ENCODE measurements at places on chromosomes 4 and X.

GRCh38 chr4:5905714-5906113, 12.8 kb upstream of the CRMP1 start:
- no peak for DNase-seq

GRCh38 chr4:56990109-56990905, 11.6 kb downstream of the POLR2B start:
- no peak for DNase-seq

- no peak for DNase-seq
These were observed 45.7 kb upstream of the DCLK2 start for GRCh38 chr4:150032541-150032940.

GRCh38 chr4:54556051-54556450, 101.7 kb upstream of the KIT start:
- DNase-seq = no peak

- DNase-seq = no peak
These were observed 17.9 kb upstream of the NSUN7 start for GRCh38 chr4:40731792-40732245.

DNA sequence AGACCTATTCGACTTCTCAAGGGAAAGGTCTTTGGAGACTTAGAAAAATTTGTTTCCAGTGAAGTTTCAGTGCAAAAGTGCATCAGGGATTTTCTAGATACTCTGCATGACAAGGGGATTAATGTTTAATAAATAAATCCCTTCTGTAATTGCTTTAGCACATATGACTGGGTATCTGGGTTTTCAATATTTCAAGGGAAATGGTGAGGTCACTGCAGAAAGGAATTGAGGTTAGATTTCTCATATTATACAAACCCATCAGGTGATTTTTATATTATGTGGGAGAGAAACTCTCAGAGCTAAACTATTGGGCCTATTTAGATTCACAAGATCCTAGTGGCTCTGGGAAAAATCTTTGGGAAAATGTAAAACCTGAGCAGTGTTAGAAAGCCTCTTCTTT, 48.3 kb upstream of the SLC4A4 start:
- no peak for DNase-seq

- no peak for DNase-seq
These were observed 250.9 kb upstream of the RPS6KA3 start for GRCh38 chrX:20517565-20517964.

DNA sequence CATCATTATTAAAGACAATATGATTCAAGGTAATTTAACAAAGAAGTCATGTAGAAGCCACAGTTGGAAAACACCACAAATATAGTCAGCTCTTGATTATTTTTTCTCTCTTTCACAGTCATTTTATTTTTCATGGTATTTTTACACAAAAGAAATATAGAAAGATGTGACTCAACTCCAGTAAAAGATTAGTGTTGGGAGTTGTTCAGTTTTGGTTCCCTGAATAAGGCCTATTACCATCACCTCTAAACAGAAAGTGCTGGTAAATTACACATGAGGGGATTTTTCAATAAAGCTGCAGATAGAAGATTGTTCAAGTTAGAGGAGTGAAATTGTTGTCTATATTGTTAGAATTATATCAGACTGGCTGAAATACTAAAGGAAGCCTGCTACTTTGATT, 107.0 kb downstream of the DDIT4L start:
- no peak for DNase-seq

- DNase-seq = no peak
These were observed 163.2 kb downstream of the DCK start for GRCh38 chr4:71156616-71157015.

DNA sequence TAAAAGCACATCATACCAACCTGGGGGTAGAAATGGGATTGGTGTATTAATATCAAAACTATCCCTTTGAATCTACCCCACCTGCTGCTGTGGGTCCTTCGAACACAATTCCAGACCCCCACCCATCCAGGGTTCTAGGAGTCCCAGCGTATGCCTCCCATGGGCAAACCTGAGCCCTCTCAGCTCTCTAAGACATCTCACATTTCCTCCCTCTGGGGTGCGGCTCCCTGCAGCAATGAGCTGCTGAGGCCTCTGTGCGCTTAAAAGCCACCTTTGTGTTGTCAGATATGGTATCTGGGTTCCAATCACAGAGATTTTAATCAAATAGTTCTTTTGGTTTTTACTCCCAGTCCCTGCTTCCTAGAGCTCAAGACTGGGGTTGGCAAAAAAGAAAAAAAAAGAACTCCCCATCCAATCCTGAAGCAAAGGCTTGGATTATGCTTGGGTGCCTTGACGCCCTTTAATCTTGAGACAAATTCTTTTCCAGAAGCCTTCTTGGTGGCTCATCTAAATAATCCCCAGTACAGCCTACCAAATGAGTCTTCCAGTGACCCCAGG, 37.5 kb upstream of the NOCT start:
- no peak for DNase-seq

- DNase-seq = no peak
These were observed 416.5 kb upstream of the SMIM31 start for GRCh38 chr4:164337219-164337944.

DNA sequence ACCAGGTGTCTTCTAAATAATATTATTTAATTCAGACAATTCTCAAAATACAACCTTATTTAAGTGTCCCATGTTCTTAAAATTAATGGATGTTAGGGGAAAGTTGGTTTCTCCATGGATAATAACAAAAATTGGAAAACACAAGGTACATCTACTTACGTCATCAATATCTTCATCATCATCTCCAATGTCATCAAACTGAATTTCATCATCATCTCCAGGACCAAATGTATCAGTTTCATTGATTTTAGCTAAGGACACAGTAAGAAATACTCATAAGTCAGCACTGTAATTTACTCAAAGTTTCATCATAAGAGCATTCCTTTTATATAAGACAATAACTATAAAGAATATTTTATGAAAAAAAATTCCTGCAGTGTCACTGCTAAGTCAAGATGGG, 11.3 kb downstream of the EIF1AX start:
- no peak for DNase-seq

GRCh38 chr4:107863850-107864371, 39.2 kb downstream of the SGMS2 start:
- no peak for DNase-seq

- no peak for DNase-seq
These were observed 158.9 kb downstream of the DCTD start for GRCh38 chr4:182758273-182758672.

- DNase-seq = no peak
These were observed 394.7 kb upstream of the CPEB2 start for GRCh38 chr4:14607578-14607977.

DNA sequence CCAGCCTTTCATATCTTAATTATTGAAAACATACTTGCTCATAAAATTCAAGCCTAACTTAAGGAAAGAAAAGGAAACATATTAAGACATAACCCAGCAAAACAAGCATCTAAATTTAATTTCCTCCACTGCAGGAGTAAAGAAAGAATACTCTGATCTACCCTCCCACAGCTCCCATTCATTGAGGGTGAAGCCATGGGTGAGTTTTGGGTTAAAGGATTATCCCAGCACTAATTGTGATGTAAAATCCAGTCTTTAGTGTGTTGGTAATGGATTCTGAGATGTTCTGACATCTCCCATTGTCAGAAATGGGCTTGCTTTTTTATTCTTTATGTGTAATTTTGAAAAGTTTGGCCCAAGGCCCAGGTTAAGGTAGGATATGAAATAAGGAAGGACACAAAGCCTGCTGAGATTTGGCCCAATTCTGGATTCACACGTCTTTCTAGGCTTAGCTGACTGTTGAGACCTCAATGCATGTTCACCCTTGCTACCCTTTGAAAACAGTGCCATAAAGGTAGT, 50.4 kb downstream of the SPARCL1 start:
- no peak for DNase-seq

- no peak for DNase-seq
These were observed 199.5 kb downstream of the MID1IP1 start for GRCh38 chrX:39000802-39001201.

DNA sequence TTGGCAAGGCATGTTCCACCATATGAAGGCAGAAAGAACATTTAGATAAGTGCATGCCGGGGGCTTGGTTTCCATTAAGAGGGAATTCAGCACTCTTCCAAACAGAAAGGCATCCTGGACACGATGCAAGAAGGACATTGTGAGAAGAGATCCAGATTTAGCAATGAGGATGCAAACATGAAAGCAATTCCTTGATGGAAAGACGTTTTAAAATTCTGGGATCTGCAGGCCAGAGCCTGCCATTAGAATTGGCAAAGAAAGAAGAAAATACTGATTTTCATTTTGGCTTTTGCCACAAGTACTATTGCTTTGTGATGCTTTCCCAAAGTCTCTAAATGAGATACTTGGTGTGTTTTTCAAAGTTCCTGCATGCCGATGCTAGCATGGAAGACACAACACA, 367.6 kb downstream of the PPP3CA start:
- no peak for DNase-seq

- no peak for DNase-seq
These were observed 516.4 kb upstream of the BOD1L1 start for GRCh38 chr4:14143892-14144291.

- DNase-seq = no peak
These were observed 50.4 kb upstream of the PGAM4 start for GRCh38 chrX:78019586-78020483.

- DNase-seq = no peak
These were observed 34.7 kb downstream of the RTL3 start for GRCh38 chrX:78624426-78624825.

- DNase-seq = no peak
These were observed 10.0 kb upstream of the AP1S2 start for GRCh38 chrX:15864629-15865028.

DNA sequence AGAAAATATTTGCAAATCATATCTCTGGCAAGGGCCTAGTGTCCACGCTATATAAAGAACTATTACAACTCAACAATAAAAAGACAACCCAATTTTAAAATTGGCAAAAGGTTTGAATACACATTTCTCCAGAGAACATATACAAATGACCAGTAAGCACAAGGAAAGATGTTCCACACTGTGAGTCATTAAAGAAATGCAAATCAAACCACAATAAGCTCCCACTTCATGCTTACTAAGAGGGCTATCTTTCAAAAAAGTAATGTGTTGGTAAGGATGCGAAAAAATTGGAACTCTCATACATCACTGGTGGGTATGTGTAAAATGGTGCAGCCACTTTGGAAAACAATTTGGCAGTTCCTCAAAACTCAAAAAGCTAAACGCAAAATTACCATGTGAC, 884.0 kb upstream of the INTU start:
- DNase-seq = no peak

- DNase-seq = no peak
These were observed 195.0 kb upstream of the HS3ST1 start for GRCh38 chr4:11623726-11624037.

- no peak for DNase-seq
These were observed 50.9 kb upstream of the RAP1GDS1 start for GRCh38 chr4:98210281-98210680.

- no peak for DNase-seq
These were observed 147.9 kb upstream of the SMAD1 start for GRCh38 chr4:145333786-145334185.

DNA sequence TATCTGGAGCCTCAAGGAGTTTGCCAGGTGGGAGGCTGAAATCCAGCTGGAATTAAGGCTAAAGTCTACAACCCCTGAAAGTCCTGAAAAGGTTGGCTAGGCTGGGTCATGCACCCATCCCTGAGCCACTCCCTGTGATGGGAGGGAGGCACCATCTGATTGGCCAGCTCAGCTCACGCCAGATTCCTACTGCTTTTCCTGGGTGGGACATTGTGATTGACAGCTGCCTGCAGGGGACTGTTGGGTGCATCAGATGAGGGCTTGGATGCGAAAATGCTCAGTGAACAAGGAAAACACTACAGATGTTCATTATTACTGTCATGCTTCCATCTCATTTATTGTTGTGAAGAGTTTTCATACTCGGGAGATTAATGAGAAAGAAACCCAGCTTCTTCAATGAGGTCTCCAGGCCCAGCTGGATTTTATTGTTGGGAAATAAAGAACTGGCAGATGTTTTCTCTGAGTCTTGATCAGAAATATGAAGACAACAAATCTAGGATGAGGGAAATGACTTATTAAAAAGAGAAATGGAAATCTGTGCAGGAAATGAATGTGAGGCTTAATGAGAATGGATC, 185.9 kb downstream of the STK32B start:
- no peak for DNase-seq

- peak; percentile 77 for DNase-seq
These were observed at the start of gene TMSB15A for GRCh38 chrX:102515975-102516941. Gene TMSB15A (minus strand): TSS chrX:102516739.

GRCh38 chrX:21382715-21383114, 8.5 kb downstream of the CNKSR2 start:
- no peak for DNase-seq

DNA sequence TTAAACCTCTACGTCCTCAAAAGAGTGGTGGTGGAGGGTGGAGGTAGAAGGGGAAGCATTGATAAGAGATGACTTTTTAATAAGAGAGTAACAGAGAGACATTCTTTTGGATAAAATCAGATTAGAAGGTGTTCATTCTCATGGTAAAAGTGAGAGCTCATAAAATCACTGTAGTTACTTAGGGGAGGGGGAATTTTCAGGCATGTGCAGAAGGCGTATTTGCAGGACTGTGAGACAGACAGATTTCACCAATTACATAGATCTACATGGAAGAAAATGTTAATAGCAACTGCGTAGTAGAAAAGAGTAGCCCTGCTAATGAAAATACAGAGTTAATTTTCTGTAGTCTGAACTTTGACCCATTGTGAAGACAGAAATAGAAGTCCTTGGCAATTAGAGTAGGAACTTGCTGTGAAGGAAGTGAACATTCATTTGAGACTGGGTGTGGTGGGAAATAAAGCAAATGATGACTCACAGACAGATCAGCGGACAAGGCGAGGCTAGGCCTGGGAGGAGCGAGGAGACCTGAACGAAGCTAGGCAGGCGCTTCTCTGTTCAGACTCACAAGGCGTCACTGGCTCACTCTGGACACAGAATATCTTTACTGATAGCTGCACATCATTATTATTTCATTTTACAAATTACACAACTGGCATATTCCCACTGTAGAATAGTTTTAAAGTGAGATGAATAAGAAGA, 57.2 kb upstream of the FAM9C start:
- no peak for DNase-seq

- peak; percentile 43 for DNase-seq
These were observed 9.6 kb downstream of the CC2D2A start for GRCh38 chr4:15479089-15479912.

GRCh38 chrX:74924449-74925224, 615 bp downstream of the NEXMIF start:
- peak; percentile 4 for DNase-seq

DNA sequence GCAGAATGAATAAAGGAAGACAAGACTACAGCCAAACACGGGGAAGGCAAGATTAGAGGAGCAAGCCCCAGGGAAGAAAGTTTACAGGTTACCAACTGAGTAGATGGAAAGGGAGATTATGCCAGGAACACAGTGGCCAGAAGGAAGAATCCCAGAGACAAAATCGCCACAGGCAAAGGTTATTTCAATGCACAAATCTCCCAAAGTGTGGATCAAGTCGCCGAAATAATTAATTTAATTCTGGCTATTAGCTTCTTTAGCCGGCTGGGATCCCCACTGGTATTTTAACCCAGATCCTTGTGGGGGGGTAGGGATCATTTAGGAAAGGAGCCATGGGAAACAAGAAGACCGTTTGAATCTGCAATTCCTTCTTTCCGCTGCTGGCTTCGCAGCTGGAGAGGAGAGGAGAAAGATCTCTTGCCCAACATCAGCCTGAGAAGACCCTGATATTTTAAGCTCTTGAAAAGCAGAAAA, 171.0 kb downstream of the DHX15 start:
- no peak for DNase-seq

GRCh38 chr4:11585506-11585905, 156.8 kb upstream of the HS3ST1 start:
- no peak for DNase-seq
